ENCODE measurements at places on chromosomes 4 and X.

DNA sequence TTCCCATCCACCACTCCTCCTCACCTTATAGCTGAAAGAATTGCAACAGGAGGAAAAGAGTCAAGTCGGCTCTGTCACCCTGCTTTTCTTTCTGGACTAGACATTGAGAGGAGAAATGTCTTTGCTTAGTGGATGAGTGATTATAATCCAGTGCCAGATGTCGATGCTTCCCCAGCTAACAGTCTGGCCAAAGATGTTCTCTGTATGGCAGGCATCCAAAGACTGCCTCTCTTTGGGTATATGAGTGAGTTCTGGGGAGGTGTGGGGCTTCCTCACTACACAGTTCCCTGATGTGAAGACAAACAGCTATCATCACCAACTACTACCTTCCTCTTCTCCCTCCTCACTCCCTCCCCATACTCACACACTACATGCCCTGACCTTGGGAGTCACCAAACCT lies 90.9 kb downstream of the COMMD8 start:
- DNase-seq = no peak

DNA sequence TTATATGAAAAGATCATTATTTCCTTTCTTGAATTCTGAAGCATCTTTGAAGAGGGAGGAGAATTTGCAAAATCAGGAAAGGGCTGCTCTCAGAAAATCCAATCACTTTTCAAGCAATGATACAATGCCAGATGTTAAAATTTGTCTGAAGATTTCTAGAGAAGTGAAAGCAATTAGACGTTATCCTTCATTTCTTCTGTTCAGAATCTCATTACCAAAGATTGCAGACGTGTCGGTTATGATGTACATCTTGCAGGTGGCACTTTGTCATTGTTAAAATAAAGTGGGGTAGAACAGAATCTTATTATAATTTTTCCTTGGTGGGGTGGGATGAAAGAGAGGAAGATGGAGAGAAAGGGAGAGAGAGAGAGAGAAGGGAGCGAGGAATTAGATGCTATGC lies 296.4 kb upstream of the STS start:
- DNase-seq = no peak

GRCh38 chrX:30653415-30654131 lies at the start of gene GK:
Gene GK (plus strand): TSS chrX:30653423. CDS start chrX:30653538, 115 bp downstream.
- no peak for DNase-seq

GRCh38 chr4:142365391-142365790 lies 480.7 kb downstream of the INPP4B start:
- no peak for DNase-seq

- DNase-seq = no peak
Observed at GRCh38 chr4:99762728-99763127, 53.9 kb upstream of the DAPP1 start.

DNA sequence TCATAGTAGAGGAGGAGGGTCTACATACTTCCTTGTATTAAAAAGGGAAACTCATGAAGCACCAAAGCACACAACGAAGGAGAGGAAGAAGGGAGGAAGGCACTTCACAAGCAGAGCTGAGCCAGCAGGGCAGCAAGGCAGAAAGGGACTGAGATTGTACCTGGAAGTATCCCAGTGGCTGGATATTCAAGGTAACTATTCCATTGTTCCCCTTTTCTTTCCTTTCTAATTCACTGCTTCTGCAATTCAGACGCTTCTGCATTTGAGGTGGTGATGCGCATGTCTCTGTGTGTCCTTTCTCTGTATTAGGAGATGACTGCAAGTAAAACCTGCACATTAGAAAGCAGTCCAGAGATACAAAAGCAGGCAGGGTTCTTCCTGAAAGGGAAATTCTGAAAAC lies 54.9 kb downstream of the UBQLN2 start:
- DNase-seq = no peak
